ENCODE measurements at places on chromosomes 4 and X.

- DNase-seq = no peak
- peak overlapping the region; percentile 4 for H3K27ac ChIP-seq
- H3K4me1 ChIP-seq = peaks cover 4% of the 10 kb centered on the region
Observed at GRCh38 chr4:61773655-61774245, 573.6 kb downstream of the ADGRL3 start.

DNA sequence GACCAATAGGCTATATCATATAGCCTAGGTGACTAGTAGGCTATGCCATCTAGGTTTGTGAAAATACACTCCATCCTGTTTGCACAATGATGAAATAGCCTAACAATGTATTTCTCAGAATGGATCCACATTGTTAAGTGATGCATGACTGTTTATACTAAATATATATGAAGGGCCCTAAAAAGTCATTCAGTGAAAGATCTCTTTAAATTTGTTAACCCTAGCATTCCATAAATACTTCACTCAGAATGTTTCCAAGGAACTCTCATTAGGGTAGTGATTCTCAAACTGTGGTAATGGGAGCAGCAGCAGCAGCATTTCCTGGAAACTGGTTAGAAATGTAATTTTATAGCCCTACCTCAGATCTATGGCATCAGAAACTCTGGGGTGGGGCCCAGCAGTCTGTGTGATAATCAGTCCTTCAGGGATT is 74.9 kb downstream of the PRRG1 start:
- no peaks in the 10 kb centered on the region for H3K27me3 ChIP-seq
- H3K4me3 ChIP-seq = no peak overlapping the region
- no peaks in the 10 kb centered on the region for H3K36me3 ChIP-seq
- no peak for DNase-seq
- no peaks in the 10 kb centered on the region for H3K4me1 ChIP-seq

DNA sequence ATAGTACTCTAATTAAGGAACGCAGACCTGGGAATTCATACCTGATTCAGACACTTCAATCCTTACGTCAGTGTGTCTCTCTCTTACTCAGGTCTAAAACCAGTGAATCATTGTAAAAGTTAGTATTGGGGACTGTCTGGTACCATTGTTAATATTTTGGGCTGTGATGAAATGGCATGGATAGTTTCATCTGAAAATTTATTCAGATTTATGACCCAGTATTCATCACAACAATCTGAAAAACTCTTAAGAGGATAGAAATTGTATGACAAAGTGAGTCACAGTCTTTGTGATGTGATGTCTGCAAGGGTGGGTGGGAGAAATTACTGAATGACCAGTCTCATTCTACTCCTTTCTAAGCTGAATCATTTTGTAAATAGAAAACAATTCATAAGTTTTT is 10.3 kb downstream of the FGF2 start:
- no peaks in the 10 kb centered on the region for H3K36me3 ChIP-seq
- no peaks in the 10 kb centered on the region for H3K27me3 ChIP-seq
- H3K4me3 ChIP-seq = no peak overlapping the region
- H3K4me1 ChIP-seq = no peaks in the 10 kb centered on the region
- no peak overlapping the region for H3K27ac ChIP-seq

DNA sequence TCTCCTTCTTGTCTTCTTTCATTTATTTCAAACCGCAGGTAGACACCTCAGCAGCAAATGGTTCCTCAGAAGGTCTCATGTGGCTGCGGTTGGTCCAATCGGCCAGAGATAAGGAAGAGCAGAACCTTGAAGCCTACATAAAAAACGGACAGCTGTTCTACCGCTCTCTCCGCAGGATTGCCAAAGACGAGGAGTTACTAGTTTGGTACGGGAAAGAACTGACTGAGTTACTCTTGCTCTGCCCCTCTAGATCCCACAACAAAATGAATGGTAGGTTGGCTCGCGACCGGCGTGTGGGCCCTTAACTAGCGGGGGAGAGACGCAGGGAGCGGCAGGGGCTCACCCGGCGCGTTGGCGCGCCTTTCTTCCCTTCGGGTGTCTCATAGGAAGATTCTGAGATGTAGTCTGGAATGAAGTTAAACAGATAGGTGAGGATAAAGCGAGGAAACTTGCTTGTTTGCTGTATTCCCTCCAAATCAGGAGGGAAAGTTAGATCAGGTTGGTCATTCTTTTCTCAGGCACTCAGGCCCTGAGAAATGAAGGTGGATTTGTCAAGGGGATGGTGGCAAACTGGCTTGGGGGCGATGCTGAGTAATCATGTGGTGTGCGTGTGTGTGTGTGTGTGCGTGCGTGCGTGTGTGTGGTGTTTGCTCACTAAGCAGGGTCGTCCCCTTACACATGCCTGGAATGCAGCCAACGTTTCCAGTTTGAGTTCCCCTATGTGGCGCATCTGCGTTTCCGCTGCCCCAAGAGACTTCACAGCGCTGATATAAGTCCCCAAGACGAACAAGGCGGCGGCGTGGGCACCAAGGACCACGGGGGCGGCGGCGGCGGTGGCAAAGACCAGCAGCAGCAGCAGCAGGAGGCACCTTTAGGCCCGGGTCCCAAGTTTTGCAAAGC is 4.2 kb downstream of the PRDM8 start:
- H3K27ac ChIP-seq = no peak overlapping the region
- H3K4me3 ChIP-seq = peak overlapping the region; percentile 53
- no peaks in the 10 kb centered on the region for H3K36me3 ChIP-seq
- H3K27me3 ChIP-seq = peaks cover 87% of the 10 kb centered on the region
- H3K4me1 ChIP-seq = peaks cover 9% of the 10 kb centered on the region

DNA sequence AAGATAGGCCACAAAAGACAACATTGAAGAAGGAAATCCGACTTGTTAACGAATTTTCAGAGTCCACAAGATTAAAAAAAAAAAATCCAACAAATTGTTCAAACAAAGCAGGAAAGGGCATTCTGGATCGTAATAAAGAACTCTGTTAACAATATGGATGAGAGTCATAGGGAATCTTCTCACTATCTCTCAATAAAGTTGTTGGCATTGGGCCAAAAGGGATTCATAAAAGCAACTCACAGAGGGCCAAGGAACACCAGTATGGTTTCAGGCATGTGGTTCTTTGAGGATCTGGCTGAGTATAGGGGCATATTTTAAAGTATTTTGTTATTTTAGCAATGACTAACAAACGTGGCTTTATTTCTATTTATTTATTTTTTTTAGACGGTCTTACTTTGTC is 49.5 kb downstream of the SHISA3 start:
- peaks cover 14% of the 10 kb centered on the region for H3K4me1 ChIP-seq
- H3K27ac ChIP-seq = no peak overlapping the region
- no peak for DNase-seq

DNA sequence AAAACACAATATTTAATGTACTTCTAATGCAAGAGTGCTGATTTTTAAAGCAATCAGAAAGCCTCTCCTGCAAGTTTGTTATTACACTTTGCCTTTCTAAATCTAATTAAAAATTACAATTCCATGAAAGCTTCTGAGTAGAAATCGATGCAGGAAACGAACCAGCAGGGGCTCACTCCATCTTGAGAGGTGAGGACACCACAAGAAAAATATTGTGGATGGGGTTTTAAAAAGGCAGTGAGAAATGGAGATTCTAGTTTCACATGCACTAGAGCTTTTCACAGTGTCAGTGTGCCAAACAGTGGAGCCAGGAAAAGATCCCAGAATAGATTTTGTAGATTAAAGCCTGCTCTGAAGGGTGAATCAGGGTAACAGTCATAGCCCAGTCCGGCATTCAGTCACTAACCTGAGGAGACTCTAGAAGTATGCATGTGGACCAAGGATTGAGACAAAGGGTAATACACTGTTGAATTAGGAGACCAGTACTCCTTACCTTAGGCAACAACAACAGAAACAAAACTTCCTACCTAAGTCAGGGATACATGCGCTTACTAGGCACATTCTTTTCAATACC is 362.3 kb downstream of the NAF1 start:
- no peaks in the 10 kb centered on the region for H3K27me3 ChIP-seq
- peaks cover 2% of the 10 kb centered on the region for H3K4me1 ChIP-seq
- no peak overlapping the region for H3K4me3 ChIP-seq

- DNase-seq = no peak
- no peak overlapping the region for H3K4me3 ChIP-seq
- H3K27ac ChIP-seq = no peak overlapping the region
- H3K27me3 ChIP-seq = no peaks in the 10 kb centered on the region
Observed at GRCh38 chr4:37400241-37400881, 155.8 kb downstream of the NWD2 start.

GRCh38 chrX:10484683-10485247 is 135.6 kb downstream of the MID1 start:
- peaks cover 2% of the 10 kb centered on the region for H3K4me1 ChIP-seq
- H3K27ac ChIP-seq = no peak overlapping the region
- no peaks in the 10 kb centered on the region for H3K27me3 ChIP-seq
- H3K36me3 ChIP-seq = peaks cover 7% of the 10 kb centered on the region
- no peak overlapping the region for H3K4me3 ChIP-seq

DNA sequence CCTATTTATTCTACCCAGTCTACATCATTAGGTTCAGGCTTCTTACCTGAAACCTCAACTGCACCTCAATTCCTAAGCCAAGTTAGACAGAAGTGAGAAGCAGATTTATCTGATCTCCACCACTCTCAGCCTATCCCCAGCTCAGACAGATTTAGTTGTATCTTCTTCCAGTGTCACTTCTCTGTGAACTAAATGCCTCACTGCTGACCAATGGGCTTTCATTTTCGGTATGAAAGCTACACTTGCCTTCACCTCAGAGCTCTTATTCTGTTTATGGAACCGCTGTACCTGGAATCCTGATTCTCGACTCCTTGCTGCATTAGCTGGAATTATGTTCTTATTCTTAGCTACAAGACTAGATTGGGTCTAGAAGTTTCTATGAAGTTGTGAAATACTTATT is 833.2 kb downstream of the CCSER1 start:
- H3K4me1 ChIP-seq = peaks cover 4% of the 10 kb centered on the region
- no peak for DNase-seq
- no peaks in the 10 kb centered on the region for H3K36me3 ChIP-seq
- no peaks in the 10 kb centered on the region for H3K27me3 ChIP-seq

DNA sequence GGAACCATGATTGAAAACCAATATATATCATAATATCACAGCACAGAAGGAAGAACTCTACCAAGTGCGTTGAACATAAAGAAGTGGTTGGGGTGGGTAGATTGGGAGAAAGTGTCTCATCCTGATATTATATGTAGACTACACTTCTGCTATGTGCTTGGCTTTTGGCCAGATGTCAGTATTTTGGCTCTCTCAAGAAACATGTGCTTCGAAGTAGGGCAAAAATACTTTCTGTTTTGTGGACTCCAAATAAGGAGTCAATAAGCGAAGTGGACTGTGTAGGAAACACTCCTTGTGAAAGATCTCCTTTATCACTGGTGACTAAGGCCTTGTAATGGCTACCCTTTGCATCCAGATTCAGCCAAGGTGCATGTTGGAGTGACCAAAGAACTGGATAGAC is 7.8 kb upstream of the HPSE start:
- no peaks in the 10 kb centered on the region for H3K4me1 ChIP-seq
- no peak overlapping the region for H3K27ac ChIP-seq
- H3K36me3 ChIP-seq = no peaks in the 10 kb centered on the region

DNA sequence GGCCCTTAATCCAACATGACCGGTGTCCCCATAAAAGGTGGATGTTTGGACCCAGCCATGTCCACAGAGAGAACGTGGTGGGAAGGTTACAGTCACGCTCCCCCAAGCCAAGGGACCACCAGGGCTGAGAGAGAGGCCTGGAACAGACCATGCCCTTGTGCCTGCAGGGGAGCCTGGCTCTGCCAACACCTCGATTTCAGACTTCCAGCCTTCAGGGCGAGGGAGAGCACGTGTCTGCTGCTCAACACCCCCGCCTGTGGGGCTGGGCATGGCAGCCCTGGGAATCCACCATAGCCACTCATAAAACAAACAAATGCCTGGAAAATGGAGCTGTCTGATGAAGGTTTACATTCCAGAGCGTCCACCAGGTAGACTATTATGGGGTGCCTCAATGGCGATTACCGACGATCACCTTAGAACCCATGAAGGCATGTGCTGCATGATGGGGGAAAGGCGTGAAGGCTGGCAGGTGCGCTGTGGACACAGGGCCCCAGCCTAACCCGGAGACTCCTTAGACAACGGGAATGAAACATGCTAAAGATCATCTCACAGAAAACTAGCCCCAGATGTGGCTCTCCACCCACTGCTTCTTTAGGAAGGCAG is 42.3 kb upstream of the HMX1 start:
- no peak overlapping the region for H3K4me3 ChIP-seq
- no peaks in the 10 kb centered on the region for H3K4me1 ChIP-seq
- H3K27ac ChIP-seq = no peak overlapping the region
- H3K27me3 ChIP-seq = peaks cover 30% of the 10 kb centered on the region

DNA sequence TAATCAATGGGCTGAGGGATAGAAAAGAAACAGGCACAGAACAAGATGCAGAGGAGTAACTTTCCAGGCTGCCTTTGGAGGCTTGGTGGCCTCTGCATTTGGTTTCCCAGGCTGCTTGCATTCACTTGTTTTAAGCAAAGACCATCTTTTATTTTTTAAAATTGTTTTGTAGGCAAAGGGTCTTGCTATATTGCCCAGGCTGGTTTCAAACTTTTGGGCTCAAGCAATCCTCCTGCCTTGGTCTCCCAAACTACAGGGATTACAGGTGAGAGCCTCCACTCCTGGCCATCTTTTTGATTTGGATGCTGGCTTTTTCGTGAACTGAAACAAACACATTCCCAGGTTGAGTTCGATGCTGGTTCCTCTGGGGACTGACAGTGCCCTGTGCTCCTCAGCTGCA is 74.1 kb downstream of the SLC9A6 start:
- no peak overlapping the region for H3K27ac ChIP-seq
- no peak overlapping the region for H3K4me3 ChIP-seq
- no peaks in the 10 kb centered on the region for H3K27me3 ChIP-seq
- no peaks in the 10 kb centered on the region for H3K36me3 ChIP-seq
